Hepatocyte (in vitro differentiated cells): ENCODE measurements at places on chromosomes 2 and 18. TPM values are rescaled to one million over a fixed set of nuclear protein-coding genes. Genes with fewer than 3 reads are reported as not detected.

The KCNG2 gene
- not detected in 2 replicates for total RNA-seq

The MARCHF4 gene
- 0.13 TPM in 1 of 2 replicates, not detected in the other for total RNA-seq

The CCDC85A gene
- total RNA-seq = 2.5 and 3.0 TPM in 2 replicates

The C2orf78 gene
- not detected in 2 replicates for total RNA-seq

The SLC9A2 gene
- 2.1 and 2.7 TPM in 2 replicates for total RNA-seq

The CETN1 gene
- not detected in 2 replicates for total RNA-seq

The SH2D6 gene
- total RNA-seq = 0.27 and 0.36 TPM in 2 replicates

The IL1F10 gene
- total RNA-seq = not detected in 2 replicates

The ZEB2 gene
- total RNA-seq = 35.5 and 38.8 TPM in 2 replicates

The GALR1 gene
- total RNA-seq = 0.07 and 0.36 TPM in 2 replicates
